ENCODE measurements at places on chromosomes 4 and X.

GRCh38 chr4:88623097-88623496 lies 30.8 kb downstream of the HERC3 start:
- DNase-seq, result no peak

DNA sequence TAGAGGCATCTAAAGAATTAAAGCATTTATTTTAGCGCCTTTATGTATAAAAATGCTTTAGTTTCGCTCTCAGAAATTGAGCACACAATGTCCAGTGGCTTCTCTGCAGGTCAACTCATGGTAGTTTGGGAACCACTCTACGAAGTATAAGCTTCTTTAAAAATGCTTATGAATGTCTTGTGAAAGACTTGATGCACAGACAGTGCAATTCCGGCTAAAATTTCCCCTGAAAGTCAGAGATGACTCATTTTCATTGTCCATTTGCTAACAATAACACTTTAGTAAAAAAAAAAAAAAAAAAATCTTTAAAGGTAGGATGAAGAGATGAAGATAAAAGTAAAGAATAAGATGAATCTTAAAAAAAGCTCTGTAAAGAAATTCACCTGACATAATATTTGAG lies 117.2 kb downstream of the PDHA2 start:
- DNase-seq, result no peak

GRCh38 chrX:96918864-96919263 lies 35.2 kb downstream of the RPA4 start:
- DNase-seq, result no peak

- no peak for DNase-seq
These were observed 41.2 kb downstream of the FRYL start for GRCh38 chr4:48738856-48739255.

DNA sequence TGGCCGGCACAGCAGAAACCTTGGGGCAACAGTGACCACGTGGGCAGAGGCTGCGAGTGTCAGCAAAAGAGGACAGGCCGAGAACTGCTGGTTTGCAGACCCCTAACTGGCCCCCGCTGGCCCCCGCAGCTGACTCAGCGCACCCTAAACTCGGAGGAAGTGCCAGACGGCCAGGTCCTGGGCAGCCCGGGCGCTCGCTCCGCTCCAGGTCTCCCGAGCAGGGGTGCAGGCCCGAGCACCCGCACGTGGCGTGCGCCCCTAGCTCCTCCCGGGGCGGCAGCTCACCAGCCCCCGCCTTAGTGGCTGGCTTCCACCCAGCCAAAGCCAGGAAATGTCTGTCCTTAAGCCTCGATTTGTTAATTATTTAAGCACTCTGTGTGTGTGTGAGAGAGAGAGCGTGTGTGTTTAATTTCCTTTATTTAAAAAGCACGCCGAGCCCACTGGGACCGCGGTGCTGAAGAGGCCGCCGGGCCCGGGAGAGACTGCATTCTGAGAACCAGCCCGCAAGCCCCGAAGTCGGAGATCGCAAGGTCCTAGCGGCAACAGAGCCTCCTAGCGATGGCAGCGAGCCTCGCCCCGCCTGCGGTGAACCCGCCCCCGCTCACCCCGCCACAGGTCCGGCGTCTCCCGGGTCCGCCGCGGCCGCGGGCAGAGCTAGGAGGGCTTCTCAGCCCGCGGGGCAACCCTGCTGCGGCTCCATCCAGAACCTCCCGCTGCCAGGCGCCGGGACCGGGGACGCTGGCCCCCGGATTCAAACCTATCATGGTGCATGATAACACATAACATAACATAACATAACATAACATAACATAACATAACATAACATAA lies 45.9 kb upstream of the CDKN2AIP start:
- peak; percentile 68 for DNase-seq

- peak; percentile 69 for DNase-seq
These were observed 11.3 kb downstream of the PNCK start for GRCh38 chrX:153662266-153662665.

DNA sequence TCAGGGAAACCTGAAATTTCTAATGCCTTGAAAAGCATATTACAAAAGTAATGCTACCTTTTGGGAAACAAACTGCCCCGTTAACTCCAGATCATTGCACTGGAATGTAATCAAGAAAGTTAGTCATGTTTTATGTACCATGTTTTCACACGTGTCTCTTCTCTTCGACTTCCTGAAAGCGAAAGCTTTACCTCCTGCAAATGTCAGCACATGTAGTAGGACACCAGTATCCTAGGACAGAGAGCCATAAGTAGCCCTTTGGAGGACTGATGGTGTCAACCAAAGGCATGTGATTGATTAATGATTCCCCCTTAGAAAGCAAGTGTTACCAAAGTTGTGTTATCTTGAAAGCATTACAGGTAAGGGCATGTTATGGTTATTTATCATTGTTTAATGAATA lies 8.8 kb upstream of the MND1 start:
- DNase-seq, result no peak

GRCh38 chr4:10721616-10722015 lies 37.0 kb upstream of the CLNK start:
- DNase-seq, result no peak

DNA sequence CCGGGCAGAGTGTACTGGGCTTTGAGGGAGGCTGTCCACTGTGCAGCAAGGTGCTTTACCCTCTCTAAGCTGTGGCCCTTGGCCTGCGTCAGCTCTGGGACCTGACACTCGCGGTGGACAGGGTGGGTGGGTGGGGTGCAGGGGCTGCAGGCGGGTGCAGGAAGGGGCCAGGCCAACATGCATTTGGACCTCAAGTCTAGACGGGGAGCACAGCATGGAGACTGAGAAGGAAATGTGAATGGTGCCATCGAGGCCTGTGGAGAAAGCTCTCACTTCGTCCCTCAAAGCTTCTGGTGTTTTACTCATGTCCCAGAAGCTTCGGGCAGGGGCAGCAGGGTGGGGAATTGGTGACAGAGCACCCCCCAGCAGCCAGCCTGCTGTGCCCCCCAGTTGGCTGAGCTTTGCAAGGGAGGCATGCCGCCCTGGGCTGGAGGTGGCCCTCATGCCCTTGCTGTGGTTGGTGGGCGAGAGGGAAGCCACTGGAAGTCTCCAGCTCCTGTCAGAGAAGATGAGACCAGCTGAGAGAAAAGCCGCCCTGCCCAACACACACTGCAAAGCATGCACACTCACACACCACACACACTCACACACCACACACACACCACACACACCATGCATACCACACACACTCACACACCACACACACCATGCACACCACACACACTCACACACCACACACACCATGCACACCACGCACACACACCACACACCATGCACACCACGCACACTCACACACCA lies 12.3 kb downstream of the PNMA6E start:
- DNase-seq, result no peak

DNA sequence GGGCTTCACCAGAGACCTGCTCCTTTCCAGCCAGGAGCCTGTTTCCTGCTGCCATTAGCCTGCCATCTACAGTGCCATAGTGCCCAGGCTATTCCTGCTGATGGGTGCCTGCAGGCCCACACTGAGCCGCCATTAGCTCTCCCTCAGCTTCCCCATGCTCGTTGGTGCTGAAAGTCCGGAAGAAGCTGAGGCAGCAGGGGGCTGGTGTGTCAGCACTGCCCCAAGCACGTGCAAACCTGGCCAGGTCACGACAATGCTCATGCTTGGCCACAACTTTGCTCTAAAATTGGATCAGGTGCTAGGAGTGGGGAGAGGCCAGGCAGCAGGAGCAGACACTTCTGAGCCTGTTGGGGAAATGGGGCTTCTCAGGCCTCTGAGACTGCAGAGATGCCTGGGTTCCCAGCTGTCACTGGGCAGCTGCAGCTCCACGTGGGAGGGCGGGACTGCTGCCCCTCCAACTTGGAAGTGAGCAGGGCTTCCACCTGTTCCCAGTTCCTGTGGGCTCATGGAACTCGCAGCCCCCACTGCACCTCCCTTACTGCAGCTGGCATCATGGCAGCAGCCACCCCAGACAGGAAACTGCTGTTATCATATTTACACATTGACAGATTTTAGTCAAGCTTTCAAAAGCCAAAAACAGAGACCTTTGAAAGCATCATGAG lies 913.9 kb downstream of the FSTL5 start:
- no peak for DNase-seq

- no peak for DNase-seq
These were observed 612.2 kb downstream of the DMD start for GRCh38 chrX:32599156-32599555.
